ENCODE measurements at places on chromosomes 3 and 15.

DNA sequence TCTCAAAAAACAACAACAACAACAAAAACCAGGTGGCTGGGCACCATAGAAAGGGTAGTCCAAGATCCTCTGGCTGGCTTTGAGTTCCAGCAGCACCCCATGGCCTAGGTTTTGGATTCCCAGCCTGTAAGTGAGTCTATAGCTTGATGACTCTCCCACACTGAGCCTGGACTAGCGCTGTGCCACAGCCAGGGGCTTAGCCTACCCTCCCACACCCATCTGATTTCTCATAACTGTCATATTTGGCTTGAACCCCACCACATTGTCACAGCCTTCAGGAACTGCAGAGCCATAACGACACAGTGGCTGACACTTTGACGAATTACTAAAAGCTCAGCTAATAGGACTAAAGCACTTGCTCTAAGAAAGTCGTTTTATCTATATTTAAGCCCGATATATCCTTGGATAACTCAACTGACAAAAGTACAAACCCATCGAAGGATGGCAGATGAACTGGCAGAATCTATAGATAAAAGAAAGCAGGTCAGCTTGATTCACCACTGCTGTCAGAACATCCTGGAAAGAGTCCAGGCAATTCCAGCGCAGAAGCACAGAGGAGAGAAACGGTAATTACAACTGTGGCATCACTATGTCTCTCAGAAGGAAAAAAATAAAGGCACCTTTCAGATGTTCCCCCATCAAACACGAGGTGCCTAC lies 62.1 kb downstream of the HOMER2 start:
- DNase-seq: no peak

DNA sequence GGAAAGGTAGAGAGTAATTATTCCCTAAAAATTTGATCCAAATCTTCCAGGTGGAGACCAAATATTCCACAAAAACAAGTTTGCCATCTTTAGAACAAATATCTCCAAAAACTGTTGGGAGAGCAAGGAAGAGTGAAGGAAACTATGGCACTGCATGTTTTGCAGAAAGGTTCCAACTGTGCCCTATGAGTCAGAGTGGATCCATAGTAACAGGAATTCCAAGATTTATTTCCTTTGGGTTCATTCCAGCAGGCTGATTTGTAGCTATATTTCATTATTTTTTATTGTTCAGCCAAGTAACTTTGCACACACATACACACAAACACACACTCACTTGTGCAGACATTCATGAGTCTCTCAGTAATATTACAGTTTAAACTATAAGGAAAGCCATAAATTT lies 459.7 kb upstream of the EPHA6 start:
- DNase-seq: no peak

GRCh38 chr15:74959586-74959939 lies 3.0 kb upstream of the RPP25 start:
- no peak for DNase-seq

GRCh38 chr15:33780011-33780768 lies 188.1 kb upstream of the CHRM5 start:
- no peak for DNase-seq

DNA sequence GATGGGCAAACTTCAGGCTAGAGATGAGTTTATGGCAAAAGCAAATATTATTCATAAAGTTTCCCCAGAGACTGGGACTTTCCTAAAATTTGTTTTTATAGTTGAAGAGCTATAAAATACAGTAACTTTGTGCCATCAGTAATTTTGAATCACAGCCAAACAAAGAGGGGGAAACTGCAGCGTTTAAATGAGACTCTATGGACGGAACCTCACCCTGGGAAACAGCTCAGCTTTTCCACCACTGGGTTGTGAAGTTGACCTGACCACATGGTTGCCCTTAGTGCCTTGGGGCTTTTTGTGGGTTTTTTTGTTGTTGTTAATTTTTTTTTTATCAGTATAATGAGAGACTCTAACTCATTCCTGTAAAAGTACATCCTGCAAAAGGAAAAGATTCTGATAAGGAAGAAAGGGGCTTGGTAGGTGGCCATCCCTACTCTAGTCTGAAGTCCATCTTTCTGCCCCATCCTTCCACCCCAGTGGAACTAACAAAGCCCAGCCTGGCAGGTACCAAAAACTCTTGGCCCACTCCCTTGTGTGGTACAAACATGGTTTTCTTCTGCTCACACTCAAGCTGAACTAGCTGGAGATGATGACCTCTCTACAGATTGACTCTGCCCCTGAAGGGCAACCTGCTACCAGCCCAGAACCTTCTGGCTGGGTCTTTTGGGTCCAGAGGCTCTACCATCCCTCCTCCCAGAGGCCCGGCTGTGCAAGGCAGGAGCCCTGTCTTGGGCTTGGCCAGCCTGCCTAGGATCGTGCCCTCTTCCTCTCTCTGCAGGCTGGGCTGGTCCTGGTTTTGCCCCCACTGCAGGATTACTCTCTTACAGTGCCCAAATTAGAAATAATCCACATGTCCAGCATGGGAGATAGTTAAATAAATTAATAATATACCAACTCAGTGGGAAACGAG lies 41.2 kb downstream of the RLBP1 start:
- no peak for DNase-seq

- no peak for DNase-seq
These were observed 4.9 kb downstream of the FLNB start for GRCh38 chr3:58013099-58013498.

DNA sequence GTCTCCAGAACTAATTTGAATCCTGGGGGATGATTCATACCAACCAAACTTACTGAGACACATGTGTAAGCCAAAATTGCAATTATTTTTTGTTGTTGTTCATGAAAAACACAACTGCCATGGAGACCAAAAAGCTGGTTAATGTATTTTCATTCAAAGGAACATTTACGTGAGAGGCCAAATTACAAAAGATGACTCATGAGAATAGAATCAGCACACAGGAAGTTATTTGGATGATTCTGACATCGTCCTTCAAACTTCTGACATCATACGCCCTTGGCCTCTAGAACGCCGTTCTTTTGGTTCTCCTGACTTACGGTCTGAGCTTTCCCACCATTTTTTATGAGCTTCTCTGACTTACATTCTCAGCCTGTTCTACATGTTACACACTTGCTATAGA lies 3.0 kb upstream of the ZNF280D start:
- DNase-seq: no peak

GRCh38 chr3:100438623-100438974 lies 37.3 kb downstream of the LNP1 start:
- no peak for DNase-seq

GRCh38 chr3:98269846-98270245 lies 5.8 kb downstream of the OR5H6 start:
- no peak for DNase-seq

- DNase-seq: no peak
These were observed 163.6 kb downstream of the FAM43A start for GRCh38 chr3:194849166-194849875.

GRCh38 chr3:31039145-31039544 lies 144.7 kb upstream of the GADL1 start:
- DNase-seq: no peak

DNA sequence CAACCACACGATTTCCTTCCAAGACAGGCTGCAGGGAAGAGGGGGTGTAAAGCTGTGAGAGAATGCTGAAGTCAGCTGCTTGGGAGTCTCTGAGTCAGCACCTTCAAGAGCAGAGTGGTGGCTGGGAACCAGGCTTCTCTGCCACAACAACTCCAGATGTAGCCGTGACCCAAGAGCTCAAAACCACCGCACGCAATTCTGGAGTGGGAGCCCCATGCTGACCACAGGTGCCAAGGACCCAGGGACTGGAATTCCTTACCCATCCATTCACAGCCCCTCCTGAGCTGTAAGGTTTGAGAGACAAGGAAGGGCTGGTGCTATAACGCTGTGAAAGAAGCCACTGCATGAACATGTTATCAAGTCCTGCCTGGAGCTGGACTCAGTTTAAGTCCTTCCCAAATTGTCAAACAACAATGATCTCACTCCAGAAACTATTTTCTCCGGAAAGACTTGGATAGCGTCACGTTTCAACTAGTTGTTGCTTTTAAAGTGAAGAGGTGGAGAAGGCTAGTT lies 61.4 kb downstream of the UMPS start:
- DNase-seq: no peak

DNA sequence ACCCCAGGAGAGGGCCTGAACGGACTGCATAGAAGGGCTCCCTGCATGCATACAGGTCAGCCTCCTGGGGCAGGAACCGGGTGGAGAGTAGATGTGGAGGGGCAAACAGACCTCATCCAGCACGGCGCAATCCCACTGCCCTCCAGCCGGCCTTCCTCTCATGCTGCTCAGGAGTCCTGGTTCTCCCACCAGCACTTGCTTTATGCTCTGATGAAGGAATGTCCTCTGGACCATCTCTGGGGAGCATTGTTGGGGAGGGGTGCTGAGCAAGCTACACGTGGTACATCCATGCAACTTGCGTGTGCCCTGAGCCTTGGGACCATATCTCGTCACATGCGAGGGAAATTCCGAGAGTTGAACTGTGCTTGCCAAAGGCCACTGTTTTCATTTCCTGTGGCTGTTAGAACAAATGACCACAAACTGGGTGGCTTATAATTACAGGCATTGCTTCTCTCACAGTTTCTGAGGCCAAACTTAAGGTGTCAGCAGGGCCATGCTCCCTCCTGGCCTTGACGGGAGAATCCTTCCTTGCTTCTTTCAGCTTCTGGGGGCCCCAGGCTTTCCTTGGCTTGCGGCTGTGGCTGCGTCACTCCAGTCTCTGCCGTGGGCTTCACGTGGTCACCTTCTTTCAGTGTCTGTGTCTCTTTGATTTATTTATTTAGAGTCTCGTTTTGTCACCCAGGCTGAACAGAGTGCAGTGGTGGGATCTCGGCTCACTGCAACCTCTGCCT lies 12.2 kb downstream of the SELENOS start:
- no peak for DNase-seq

GRCh38 chr3:39440316-39440715 lies 27.2 kb upstream of the MOBP start:
- DNase-seq: no peak

- no peak for DNase-seq
These were observed 60.2 kb downstream of the MAP3K13 start for GRCh38 chr3:185423178-185423577.

- no peak for DNase-seq
These were observed 33.3 kb downstream of the DET1 start for GRCh38 chr15:88513195-88513594.

DNA sequence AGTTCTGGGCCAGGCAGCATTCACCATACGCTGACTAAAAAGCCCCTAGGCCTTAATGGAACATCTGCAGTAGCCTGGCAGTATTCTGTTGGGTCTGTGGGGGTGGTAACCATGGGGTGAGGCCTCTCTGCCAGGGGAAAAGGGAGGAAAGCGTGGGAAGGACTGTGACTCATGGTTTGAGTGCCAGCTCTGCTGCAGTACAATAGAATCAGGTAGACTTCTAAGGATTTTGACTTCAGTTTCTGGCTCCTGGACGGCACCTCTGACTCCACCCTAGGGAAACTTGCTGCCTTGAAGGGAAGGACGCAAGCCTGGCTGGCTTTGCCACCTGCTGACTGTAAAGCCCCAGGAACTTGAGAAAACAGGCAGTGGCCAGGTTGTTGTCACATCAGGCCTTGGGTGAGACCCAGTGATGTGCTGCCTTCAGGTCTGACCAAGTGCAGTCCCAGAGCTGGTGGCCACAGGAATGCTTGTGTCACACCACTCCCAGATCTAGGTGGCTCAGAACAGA lies 148.6 kb downstream of the SUCNR1 start:
- DNase-seq: no peak

DNA sequence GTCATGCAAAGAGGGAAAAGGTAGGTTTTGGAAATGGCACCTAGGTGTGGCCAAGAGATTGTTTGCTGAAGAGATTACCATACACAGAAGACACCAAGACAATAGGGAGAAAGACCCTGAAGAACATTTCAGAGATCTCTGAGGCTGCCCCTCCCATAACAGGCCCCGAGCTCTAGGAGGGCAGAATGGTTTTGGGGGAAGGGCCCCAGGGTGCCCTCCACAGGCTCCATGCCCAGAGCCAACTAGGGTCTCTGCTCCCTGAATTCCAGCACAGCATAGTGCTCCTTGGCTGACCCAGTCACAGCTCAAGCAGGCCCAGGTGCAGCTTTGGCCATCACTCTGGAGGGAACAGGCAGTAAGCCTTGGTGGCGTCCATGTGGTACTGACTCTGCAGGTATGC lies 163.9 kb downstream of the RAB11A start:
- no peak for DNase-seq

- peak; percentile 33 for DNase-seq
These were observed at the start of gene UBE2E2 for GRCh38 chr3:23202921-23203707. TSS of gene UBE2E2 (plus strand) at chr3:23203327.

DNA sequence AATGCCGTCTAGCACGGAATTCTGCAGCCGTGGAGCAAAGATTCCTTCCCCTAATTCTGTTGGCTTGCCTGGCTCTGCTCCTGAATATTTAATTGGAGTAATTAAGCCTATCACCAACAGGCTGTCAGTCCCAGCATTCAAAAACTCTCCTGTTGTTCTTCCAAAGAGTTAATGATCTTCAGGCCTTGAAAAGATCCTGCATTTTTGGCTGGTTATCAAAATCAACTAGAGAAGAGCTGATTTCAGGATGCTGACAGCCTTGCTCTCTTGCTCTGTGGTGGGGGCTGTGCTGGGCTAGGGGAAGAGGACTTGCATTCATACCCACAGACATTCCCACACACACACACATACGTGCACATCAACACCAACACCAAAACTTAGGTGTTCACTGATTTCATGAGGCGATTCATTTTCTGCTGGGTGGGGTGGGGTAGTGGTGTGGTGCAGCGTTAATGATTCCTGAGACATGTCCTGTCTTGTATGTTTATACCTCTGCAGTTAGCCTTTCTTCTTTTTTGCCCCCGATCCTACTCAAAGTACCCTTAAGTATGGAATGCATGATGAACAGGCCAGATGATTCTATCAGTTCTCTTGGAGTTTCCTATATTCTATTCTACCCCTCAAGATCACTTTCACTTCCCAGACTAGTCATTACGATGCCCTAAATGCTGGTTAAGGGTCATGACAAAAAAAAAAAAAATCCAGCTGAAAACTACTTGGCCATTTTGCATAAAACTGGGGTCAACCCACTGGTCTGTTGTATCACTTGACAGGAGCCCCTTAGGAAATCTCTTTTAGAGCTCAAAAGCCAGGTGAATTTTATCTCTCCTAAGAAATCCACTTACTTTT lies 42.3 kb downstream of the CPN2 start:
- DNase-seq: no peak

DNA sequence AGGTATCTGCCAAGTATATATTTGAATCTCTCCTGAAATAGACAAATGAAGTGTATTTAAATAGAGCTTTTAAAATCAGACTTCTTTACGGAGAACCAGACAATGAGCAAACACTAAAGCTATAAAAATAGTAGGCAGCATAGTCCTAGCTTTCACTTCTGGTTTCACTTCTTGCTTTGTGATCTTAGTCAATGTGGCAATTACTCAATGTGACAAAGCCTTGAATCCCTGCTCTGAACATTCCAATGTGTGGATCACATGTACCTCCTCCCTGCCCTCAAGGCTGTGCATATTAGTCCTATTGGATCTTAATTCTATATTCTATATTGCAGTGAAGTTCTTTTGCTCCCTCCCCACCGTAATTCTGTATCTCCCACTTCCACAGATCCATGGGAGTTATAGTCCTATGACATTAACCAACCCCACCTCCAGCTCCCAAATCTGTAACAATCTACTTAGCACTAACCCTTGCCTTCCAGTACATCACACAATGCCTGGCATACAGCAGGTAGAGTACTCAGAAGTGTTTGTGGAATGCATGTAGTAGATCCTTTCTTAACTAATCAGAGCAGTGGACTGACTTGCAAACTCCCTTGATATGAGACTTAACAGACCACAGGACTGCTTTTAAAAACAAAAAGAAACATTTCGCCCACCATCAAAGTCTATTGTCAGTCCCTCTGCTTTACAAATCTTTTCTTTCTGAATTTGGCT lies 24.3 kb upstream of the CP start:
- no peak for DNase-seq
